GM04503 (cell line): ENCODE measurements at places on chromosomes 5 and 9.

DNA sequence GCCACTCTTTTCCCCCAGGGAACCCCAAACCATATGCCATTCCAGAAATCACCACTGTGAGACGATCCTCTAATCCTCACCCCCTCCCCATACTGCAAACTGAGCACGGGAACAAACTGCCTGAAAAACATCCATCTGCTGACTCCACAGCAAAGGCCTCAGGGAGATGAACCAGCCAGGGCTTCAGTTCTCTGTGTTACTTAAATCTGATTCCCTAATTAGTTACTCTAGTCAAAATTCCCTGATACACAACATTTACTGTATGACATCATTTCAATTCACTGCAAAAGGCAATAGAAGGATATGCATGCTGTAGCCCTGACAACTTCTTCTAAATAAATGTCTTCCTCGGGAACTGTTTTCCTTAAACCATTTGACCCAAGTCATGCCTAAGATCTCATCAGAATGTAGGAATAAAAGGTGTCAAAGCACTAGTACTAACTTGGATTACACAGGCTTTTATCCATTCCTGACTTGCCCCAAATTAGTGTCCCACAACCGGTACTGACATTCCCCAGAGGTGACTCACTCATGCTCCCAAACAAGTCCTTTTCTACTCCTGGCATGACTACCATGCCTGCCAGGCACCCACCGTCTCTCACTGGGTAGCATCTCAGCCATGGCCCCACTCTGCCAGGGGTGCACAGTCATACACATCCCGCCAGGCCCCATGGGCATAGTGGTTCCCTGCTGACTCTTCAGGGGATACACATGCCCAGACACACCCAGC is 35.0 kb downstream of the MTX3 start:
- no peak for DNase-seq

DNA sequence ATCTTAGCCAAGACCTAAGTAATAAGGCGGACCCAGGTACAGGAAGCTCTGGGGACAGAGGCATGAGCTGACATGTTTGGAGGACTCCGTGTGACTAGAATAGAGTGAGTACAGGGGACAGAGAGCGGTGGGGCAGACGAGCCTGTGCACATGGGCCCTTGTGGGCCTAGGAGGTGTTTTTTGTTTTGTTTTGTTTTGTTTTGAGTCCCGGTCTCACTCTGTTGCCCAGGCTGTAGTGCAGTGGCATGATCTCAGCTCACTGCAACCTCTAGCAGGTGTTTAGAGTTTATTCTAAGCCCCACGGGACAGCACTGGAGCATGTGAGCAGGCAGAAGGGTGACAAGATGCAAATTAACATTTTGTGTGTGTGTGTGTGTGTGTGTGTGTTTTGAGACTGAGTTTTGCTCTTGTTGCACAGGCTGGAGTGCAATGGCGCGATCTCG is 3.1 kb upstream of the EEIG1 start:
- DNase-seq: no peak

DNA sequence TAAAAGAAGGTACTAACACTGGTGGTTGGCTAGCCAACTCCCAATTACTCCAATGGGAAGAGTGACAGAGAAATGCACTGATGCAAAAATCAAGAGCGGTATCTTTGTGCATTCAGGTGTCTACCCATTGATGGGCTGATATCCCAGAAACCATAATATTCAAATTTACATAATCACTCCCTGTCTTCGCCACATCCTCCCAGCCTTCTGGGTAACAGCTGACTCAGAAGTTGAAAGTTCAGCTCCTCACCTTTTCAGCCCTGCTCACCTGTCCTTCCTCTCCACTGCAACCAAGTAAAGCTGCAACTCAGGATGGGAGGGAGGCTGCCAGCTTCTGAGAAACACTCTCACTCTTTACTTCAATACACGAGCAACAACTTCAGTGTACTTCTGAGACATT is 6.9 kb downstream of the SUSD1 start:
- no peak for DNase-seq

DNA sequence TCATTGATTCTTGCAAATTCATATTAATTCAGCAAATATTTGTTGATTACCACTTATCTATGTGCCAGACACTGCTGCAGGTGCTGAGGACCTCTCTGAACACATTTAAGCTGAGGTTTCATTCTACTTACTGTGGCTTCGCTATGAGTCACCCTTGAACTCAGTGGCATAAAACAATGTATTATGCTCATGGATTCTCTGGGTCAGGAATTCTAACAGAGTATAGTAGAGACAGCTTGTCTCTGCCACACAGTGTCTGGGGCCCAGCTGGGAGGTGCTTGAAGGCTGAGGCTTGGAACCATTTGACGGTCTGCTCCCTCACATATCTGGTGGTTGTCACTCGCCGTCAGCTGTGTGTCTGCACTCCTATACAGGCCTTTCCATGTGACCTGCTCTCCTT is 124.3 kb upstream of the NR3C1 start:
- no peak for DNase-seq

- DNase-seq: no peak
These were observed 128.6 kb downstream of the MAT2B start for GRCh38 chr5:163633926-163634460.

DNA sequence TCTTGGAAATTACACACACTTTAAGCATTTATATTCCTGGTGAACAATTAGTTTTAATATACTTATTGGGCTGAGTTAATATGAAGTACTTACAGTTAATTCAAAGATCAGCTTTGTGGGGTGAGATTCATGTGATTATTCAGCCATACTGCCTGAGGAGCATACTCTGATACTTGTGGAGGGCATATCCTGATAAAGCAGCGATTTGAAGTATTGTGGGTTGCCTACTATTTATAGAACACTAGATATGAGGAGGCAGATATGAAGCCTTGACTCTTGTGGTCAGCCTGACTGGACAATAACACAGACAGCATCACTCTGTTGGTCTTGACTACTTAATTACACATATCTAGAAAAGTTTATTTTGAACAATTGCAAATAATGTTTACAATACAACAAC is 27.0 kb upstream of the AGGF1 start:
- DNase-seq: no peak

DNA sequence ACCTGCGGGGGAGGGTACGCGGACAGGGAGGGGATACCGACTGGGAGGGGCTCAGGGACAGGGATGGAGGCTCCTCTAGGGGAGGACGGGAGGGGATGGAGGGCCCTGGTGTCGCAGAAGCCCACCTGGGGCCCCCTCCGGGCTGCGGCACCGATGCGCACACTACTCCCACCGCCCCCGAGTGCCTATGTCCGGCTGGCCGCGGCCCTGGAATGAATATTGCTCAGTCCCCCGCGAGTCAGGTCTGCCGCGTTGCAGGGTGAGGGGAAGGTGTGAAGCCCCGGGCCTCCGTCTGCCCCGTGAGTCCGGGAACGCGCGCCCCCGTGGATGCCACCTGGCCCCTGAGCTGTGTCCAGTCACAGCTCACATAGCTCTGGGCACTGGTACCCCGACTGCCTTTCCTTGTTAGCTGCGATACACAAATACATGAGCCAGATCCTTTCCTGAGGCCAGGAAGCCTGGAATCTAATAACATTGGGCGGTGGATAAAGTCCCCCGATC is 44.5 kb upstream of the PRSS3 start:
- DNase-seq: no peak

GRCh38 chr9:83744206-83744605 is 36.4 kb upstream of the UBQLN1 start:
- DNase-seq: no peak

GRCh38 chr9:97737429-97737828 is 40.3 kb upstream of the XPA start:
- DNase-seq: no peak

DNA sequence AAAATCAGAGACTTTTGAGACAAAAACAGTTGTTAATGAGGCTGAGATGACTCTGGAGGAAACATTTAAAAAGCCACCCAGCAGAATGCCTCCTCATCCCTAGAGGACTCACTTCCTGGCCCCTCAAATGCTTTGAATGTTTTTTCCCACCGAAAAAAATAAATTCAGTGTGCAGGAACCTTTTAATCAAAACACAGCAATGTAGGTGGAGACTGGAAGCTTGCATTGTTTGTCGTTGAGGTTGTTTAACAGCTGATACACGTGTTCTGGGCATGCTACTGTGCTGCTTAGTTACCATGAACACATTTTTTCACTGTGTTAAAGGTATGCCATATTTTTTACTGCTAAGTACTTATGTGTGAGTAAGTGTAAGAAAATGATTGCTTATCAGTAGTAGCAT is 65.7 kb upstream of the ADCY2 start:
- DNase-seq: no peak

GRCh38 chr5:113197456-113198200 is 221.0 kb downstream of the DCP2 start:
- no peak for DNase-seq

DNA sequence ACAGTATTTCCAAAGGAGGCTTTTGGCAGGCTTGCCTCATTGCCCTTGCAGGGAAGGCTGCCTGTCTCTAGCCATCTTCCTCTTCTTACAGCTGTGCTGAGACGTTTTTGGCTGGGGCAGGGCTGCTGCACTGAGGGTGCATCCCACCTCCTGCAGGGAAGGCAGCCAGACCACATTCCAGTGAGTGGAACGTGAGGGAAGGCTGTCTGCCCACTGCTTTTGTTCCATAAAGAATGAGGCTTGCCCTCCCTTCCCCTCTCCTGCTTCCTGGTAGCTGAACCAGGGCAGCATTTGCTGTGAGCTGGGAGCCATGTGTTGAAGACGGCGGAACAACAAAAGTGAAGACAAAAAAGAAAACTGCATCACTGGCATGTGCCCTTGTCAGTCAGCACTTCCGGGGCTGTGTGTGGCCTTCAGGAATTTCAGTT is 16.8 kb downstream of the MGAT1 start:
- DNase-seq: no peak

DNA sequence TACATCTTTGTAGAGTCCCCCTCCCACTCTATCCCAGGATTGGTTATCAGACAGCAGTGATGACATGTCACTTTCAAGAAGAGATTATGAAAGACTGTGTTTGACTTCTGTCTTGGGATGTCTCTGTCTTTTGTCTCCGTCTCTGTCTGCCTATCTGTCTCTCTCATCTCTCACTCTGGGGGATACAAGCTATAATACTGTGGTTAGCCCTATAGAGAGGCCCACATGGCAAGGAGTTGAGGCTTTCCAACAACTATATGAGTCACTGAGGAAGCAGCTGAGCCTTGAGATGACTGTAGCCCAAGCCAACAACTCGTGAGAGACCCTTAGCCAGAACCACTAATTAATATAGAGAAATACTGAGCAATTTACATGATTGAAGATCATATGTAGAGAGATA is 284.8 kb downstream of the PDE4D start:
- DNase-seq: no peak

GRCh38 chr9:98472216-98472615 is 216.8 kb upstream of the TBC1D2 start:
- DNase-seq: no peak

GRCh38 chr9:99549441-99549840 is 272.2 kb upstream of the NR4A3 start:
- DNase-seq: no peak

DNA sequence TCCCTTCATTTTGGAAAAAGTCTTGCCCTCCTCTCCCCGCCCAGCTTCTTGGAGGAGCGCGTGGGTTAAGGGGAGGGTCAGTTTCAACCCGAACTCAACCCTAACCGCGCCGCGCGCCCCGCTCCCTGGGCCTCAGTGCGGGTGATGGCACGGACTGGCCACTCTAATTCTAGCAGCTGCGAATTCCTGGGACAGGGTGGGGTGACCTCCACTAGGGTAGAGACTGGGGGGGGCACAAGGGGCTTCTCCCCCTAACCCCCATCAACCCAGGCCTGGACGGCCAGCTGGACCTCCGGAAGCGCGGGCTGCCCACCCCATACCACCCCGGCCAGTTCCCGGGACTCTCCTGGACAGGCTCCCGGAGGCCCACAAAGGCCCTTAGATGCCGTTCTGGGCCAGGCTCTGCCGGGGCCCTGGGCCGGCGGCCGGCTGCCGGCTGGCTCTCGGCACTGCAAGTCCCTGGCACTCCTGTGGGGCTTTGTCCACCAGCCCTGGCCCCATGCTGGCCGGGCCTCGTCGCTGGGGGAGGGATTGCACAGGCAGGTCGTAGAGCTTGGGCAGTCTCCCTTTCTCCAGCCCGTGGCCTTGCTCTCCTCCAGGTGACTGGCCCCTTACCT is 7.2 kb upstream of the PSD2 start:
- no peak for DNase-seq

DNA sequence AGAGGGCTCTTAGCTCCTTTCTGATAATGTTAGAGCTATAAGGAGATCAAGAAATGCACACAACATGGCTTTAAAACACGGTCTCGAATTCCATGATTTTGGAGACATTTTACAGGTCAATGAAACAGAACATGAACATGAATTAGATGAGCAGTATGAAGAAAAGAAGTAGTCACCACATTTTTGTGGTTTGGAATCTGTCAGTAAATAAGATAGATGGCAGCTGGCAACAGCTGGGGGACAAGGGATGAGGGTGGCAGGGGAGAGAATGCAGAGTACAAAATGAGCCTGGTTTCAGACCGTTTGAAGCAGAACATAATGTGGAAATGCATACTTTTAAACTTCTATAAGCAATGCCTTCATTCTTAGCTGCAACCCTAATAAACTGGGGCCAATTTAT is 107.1 kb downstream of the OXCT1 start:
- peak; percentile 39 for DNase-seq

DNA sequence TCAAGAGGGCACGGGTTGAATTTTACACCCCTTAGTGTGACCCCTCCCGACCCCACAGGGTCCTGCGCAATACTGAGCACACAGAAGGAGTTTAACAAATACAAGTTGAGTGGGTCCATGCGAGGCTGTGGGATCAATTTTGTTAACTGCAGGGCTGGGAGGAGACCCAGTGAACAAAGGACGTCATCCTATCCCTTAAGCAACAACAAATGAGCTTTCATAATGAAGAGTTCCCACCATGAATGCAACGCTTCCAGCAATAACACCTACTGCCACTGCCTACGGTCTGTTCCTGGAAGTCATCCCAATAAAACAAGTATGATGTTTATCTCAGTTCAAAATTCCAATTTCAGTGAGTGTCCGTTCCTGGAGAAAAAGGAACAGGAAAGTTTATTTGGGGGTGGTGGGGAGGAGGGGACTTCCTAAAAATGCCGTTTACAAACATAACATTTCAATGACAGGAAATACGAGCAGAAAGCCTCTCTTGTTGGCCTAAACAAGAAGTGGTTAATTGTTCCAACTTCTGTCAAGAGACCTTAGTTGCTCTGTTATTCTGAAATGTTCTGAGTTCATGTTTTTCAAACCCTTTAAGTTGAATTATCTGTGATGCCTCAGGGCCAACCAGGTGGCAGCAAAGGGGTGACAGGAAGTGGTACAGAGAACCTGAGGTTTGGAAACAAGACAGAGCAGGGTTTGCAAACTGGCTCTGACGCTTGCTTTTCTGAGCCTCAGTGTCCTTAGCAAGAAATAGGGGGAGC is 65.8 kb upstream of the PLPP6 start:
- no peak for DNase-seq
